Effector memory CD4-positive, alpha-beta T cell (primary cell): ENCODE measurements at places on chromosomes 7 and 10.

- no peak for DNase-seq
These were observed 216.9 kb upstream of the GALNT17 start for GRCh38 chr7:70915067-70915466.

DNA sequence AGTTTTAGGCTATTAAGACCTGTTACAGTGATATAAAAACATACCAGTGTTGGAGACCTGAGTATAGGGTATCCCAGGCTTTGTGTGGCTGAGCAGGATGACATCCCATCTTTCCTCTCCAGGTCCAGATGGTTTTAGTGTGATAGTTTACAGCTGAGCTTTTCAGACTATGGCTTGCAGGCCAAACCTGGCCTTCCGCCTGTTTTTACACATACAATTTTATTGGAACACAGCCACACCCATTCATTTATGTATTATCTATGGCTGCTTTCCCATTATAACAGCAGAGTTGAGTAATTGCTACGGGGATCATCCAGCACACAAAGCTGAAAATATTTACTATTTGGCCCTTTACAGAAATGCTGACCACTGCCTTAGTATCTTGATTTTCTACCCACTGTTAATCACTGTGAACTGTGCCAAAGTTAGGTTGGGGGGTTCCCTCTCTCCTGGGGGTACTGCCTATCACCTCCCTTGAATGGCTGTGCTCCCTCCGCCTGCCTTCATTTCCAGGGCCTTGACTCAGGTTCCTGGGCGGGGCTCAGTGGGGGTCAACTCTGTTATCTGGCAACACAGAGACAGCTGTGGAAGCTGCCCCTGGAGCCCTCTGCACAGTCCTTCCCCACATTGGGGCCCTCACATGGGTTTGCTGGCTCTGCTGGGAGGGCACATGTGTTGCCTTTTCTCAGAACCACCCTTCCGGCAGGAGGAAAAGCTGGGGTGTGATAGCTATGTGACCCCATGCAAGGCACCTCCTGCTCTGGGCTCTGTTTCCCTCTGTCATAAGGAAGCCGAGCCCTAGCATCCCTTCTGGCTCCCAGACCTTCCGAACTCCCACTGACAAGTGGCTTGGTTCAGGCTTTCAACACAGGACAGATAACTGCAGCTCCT is 40.3 kb upstream of the SH2D4B start:
- no peak for DNase-seq

DNA sequence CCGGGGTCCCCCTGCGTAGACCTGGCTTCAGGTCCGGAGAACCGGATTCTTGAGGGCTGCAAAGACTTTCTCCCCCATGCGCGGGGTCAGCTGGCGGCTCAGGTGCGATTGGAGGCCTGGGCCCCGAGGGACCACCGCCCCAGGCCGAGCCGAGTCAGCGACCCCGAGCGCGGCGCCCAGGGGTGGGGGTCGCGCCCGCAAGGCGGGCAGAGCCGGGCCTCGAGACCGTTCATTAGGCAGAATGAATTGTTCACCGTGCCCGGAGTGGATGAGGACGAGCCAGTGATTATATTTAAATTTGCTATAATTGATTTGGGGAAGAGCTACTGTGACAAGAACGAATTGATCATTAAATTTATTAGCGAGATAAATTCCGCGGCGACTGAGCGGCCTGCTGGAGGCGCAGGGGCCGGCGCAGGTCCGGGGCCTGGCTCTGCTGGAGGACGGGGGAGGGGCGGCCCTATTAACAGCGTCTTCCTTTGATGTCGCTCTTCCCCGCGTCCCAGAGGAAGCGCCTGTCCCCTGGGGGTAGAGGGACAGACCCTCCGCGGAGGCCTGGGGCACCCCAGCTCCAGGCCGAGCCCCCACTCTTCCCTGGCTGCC is 7.5 kb downstream of the MNX1 start:
- no peak for DNase-seq

DNA sequence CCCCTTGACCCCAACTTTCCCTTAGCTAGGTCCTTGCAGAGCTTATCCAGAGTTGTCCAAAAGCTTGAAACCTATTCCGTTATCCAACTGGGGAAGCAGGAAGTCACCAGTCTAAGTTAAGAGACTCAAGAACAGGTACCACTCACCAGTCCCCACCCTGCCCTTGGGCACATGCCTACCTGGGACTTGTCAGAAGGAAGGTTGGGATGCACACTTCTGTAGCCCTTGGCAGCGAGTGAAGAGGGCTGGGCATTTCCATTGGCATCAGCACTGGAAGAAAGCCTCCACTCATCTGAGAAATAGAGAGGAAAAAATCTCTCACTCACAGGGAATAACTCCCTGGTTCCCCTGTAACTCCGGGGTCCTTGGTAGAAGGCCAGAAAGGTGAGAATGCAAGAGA is 131.0 kb upstream of the PDLIM1 start:
- DNase-seq, result no peak

DNA sequence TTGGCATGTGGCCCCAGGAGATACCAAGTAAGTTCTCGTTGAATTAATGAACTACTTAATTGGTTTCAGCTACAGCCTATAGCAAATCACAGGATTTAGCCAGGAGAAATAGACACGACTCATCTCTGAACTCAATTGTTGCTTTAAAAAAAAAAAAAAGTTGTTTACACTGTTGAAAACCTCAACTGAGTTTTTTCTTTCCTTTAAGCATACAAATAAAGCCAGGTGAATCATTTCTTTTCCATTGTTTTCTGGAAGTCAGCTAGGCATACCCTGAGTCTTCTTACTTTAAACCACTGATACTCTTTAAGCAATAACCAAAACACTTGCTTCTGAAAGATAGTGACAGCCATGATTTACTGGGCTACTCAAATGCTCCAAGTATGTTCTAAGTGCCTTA is 755 bp downstream of the FRMPD2 start:
- DNase-seq, result no peak

DNA sequence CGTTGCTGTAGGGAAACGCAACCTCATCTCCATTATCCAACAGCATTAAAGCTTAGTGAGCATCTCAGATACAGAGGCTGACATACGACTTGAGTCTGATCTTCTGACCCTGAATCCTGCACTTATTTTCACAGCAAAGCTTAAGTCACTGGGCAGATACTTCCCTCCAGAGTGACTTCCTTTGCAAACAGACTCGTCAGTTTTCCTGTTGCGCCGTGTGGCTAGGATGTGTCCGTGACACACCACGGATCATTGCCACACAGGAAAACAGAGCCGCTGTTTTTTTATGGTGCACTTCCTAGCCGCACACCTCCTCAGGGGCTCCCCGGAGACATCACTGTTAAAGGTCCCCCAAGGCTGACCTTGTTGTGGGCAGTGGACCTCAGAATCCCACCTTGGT is 94.9 kb upstream of the MKI67 start:
- no peak for DNase-seq

- DNase-seq, result no peak
These were observed 16.1 kb upstream of the SMARCD3 start for GRCh38 chr7:151264615-151265014.

DNA sequence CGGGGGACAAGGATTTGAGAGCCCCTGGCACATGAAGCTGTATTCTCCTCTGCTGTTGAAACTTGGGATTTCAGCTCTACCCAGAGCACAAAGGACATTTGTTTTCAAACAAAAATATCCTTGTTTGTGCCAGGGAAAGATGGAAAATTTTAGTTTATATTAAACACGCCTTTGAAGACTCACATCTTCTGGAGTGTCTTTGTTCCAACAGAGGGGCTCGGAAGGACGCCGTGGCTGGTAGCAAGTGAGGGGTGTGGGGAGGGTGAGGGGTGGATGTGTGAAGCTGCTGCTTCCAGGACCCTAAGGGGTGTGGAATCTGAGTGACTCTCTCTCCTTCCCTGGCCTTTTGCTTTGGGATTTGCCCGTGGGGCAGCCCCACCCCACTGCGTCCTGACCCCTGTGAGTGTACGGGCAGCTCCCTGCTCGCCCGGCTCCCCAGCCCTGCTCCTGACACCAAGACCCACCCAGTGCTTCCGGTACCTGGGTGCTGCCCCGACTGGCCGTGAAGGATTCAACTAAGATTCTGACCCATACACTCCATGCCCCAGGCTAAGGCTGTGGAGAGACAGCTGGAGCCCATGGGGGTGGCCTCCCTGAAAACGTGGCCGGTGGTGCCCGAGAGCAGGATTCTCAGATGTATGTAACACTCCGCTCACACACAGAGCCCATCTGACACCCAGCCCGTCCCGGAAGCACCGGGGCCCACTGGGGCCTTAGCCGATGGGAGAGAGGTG is 59.6 kb downstream of the ZRANB1 start:
- no peak for DNase-seq

DNA sequence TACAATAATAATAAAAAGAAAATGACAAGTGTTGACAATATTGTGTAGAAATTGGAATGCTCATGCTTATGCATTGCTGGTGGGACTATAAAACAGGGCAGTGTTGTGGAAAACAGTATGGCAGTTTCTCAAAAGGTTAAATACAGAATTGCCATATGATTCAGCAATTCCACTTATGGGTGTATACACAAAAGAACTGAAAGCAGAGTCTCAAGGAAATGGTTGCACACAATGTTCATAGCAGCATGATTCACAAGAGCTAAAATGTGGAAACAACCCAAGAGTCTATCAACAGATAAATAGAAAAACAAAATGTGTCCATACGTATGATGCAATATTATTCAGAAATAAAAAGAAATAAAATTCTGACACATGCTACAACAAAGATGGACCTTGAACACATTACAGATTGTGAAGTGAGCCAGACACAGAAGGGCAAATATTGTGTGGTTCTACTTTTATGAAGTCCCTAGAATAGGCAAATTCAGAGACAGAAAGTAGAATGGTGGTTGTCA is 64.8 kb upstream of the GRM8 start:
- no peak for DNase-seq

- DNase-seq, result no peak
These were observed 375.3 kb downstream of the DPP6 start for GRCh38 chr7:154427533-154427932.

DNA sequence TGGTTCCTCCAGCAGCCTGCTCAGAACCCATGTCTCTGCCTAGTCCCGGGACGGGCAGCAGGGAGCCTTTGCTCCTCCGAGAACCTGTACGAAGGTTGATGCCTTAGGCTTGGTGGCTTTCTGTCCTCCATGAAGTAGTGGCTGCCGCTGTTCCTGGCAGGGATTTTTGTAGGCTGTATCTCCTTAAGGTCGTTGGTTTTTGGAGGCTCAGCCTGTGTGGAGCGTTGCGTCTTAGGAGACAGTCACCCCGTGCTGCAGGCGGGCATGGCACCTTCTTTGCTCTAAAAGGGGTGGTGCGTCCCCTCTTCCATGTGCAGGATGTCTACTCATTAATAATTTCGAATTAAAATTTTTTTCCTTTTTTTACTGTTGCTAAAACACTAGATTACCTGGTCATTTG is 92.5 kb downstream of the TRRAP start:
- DNase-seq, result no peak

DNA sequence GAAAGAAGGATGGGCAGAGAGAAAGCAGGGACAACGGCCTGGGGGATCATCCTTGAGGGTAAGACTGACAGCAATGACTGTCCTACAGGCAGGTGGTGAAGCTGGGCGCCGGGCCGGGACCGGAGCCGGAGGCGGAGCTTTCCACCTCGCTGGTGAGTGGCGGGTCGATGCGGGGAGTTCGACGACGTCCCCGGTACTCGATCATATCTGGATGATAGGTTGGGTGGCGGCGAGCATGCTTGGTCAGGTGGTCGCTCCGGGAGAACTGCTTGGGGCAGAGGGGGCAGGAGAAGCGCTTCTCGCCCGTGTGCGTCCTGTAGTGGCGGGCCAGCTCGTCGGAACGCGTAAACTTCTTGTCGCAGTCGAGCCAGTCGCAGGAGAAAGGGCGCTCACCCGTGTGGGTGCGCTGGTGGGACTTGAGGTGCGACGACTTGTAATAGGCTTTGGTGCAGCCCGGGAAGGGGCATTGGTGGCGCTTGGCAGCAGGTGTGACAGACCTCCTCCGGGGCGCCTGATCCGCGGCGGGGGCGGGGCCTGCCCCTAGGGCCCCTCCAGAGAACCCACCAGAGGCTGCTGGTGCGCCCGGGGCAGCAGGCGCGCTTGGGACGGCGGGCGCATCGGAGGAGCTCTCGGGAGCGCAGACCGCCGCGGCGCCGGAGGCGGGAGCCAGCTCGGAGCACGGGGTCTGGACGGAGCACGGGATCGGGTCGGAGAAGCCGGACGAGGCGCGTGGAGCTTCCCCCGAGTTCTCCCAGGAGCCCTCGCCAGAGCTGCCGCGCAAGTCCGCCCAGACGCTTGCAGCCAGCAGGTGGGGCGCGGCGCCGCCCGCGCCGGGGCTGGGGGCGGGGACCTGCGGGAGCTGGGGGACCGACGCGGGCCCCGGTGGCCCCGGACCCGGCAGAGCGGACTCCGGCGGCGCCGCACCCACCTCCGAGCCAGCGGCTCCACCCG is 752 bp downstream of the KLF14 start:
- no peak for DNase-seq

DNA sequence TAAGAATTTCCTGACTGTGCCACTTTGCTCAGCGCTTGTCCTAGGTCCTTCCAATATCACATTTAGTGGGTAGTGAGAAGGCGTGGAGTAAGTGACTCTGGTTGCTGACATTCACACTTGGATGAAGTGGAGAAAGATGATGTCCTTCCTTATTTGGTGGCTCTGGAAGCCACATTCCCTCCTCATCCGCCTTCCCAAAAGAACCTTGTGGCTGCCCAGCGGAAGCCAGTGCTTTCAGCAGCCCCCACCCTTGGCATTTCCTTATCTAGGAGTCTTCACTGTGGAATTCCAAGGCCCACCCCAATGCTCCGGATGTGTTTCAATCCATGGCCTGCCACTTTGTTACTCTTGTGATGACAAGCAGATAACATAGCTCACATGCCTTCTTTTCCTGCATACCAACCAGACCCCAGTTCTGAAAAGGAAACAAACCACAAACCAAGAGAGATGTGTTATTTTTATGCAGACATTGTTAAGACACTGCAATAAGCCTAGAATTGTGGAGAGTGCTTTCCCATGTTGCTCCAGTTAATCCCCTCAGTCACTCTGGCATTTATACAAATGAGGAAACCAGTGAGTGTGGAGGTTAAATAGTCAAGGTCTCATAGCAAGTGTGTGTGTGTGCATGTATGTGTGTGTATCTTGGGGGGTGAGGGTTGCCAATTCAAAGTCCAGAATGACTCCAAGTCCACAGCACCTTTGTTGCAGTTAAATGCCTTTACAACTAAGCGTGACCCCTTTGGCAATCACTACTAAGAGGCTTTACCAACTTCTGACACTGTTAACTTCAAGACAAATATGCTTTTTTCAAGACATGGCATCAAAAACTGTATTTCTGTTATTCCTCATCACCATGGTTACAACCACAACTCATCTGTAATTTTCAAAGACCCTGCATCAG is 10.3 kb upstream of the ANKRD1 start:
- DNase-seq, result no peak

- no peak for DNase-seq
These were observed 37.4 kb downstream of the MACROH2A2 start for GRCh38 chr10:70090013-70090412.

GRCh38 chr10:120475844-120476791 is 19.1 kb downstream of the PLPP4 start:
- no peak for DNase-seq
